ENCODE measurements at places on chromosomes 4 and X.

- DNase-seq, result no peak
Measured at GRCh38 chrX:153862369-153863250, 23.4 kb downstream of the L1CAM start.

DNA sequence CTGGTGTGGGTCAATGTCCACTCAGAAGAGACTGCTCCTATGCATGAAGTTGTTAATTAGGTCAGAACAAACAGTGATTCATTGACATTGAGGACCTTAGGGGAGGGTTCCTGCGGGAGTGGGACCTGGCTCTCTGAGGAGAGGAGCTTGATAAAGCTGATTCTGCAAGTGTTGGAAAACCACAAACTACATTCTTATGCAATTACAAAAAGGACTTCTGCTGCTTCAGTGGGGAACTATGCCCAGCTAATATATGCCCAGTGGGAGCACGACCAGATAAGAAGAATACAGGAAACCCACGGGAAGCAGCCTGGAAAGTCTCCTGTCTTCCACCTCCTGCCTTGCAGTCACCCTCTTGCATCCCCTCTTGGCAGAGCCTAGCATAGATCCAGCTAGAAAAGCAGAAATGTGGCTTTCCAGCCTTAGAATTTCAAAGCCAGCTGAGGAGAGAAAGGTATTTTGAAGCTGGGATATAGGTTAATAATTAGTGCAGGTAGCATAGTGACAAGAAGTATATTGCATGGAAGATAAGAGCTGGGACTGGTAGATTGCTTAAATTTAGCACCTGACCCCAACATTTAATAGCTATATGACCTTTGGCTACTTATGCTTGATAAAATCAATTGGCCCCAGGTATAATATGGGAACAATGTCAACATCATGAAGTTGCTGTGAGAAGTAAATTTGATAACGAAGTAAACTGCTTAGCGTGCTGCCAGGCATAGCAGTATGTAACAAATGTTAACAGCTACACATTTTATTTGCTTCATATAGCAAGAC lies 34.9 kb upstream of the UGT8 start:
- no peak for DNase-seq

DNA sequence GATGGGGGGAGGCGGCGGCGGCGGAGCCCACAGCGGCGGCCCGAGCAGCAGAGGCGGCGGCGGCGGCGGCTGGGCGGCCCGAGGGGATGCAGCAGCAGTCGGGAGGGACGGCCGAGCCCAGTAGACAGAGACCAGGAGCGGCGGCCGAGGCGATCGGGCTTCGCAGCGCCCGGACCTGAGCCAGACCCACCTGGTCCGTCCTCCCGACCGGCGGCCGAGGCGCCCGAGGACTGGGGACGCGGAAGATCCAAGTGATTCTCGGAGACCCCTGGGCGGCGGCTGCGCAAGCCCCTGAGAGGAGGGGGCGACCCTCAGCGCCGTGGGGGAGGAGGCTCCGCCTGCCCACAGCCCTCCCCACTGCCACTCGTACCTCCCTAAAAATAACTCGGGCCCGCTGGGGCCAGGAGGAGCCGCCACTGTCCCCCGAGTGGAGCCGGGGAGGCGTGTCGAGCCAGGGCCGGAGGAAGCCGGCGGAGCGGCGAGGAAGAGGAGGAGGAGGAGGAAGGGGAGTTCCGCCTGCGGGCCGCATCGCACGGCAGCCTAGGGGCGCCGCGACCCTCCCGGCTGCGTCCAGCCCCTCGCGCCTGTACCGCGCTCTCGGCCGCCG lies 608 bp downstream of the RAPGEF2 start:
- peak; percentile 45 for DNase-seq

DNA sequence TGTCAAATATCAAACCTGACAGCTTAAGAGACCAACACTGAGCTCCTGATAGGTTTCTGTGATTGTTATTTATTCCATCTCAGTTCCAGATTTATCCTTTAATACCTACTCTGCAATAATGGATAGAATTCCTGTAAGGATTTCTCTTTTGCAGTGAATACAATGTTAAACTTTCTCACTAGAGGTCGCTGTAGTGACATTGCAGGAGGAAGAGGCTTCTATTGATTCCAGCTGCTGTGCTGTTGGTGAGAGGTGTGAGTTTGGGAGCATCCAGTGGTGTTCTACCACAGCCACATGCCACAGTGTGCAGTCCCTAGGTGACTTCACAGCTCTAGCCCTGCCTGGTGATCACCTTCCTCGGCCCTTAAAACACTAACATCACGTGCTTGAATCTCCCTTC lies 34.6 kb upstream of the DCAF8L2 start:
- DNase-seq, result peak; percentile 3

GRCh38 chr4:109989044-109989443 lies 76.4 kb downstream of the EGF start:
- no peak for DNase-seq

DNA sequence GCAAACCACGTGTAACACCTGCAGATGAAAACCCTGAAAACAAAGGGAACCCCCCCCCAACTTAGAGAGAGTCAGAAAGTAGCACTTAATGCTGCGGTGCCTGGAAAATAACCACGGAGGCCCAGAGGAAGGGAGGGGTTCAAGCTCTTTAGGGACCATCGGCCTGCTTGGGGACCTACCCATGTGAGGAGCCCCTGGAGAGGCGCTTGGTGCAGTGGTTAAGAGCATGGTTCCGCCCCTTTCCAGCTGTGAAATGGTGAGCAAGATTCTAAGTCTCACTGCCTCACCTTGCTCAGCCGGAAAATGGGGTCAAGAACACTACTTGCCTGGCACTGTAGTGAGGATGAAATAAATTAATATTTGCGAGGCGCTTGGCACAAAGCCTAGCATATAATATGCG lies 13.8 kb downstream of the SLC25A5 start:
- DNase-seq, result no peak

GRCh38 chrX:8672176-8672575 lies 59.8 kb downstream of the ANOS1 start:
- DNase-seq, result no peak

- DNase-seq, result peak; percentile 77
Measured at GRCh38 chr4:118034053-118034785, at the start of gene NDST3. TSS of gene NDST3 (plus strand) at chr4:118034486. CDS start at chr4:118053911, 19,425 bp downstream.

DNA sequence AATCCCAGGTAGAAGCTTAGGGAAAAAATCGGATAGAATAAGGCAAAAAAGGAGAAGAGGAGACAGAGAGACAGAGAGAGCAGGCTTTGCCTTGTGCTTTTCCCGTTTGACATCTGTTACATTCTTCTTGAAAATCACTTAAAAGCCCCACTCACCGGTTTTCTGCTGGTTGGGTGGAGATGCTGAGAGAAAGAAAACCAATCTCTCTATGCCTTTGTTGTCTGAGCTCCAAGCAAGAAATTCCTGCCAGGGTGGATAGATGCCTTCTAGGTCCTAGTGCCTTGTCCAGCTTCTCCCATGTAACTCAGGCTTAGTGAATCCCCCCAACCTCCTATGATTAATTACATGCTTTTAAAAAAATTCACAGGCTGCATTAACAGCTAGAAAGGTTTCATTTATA lies at the start of gene DCX:
Gene DCX (minus strand): TSS at position 210 of the 400 bp plus-strand sequence. CDS start 1,794 bp downstream, outside the sequence.
- DNase-seq, result peak; percentile 8

GRCh38 chrX:70826715-70827114 lies 81.8 kb downstream of the TEX11 start:
- peak; percentile 4 for DNase-seq

DNA sequence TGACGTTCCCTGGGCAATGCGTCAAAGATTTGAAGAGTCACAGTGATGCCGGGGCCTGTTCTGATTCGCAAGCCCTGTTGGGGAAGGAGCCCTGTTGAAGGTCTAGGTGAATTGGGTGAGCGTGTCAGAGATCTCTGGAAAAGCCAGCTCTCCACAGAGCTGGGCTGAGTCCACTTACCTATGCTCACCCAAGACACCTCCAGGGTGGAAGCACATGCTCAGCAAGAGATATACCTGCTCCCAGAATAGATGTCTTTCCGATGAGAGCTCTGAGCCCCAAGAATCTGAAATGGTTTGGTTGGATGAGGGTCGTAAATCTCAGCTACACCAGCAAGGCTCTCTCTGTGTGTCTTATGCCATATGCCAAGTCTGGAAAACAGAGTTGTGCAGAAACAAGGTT lies 1.7 kb downstream of the GABRQ start:
- no peak for DNase-seq

DNA sequence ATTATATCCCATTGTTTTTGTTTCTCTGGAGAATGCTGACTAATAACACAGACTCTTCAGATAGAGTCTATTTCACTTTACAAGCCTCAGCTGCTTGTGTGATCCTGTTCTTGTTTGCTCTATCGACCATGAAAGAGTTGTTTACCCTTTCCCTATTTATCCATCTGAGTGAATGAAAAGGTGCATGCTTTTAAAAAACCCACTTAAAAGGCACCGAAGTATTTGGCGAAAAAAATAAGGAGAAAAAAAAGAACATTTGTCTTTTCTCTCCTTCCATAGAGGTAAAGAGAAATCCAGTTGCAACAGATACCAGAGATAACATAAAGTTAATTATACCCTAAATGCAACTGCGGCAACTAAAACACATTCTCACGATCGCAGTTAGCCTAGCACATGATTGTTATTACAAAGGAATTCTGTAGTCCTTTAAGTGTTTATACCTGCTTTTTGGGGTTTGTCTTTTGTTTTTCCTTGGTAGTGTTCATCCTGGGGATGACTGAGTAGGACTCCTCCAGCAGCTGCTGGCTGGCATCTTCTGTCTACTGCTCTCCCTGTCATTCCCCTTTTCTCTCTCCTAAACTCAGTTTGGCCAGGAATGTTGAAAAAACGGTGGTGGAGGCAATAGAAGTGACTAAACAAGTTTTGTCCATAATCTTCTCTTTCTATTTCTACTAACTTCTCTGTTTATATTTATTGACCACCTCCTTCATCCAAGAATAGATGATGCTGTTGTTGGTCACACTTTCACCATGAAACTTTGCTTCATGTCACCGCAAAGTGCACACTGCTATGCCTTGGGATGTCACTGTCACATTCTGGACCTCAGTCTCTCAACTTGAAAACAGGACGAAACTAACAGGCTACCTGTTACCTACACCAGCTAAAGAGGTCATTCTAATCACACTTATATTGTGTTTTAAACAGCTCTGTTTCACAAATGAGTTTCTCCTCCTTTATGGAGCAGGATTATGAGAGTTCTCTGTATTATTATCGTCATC lies 41.9 kb upstream of the FRAS1 start:
- DNase-seq, result no peak

- DNase-seq, result peak; percentile 14
Measured at GRCh38 chr4:95129821-95130311, 372.1 kb downstream of the BMPR1B start.

GRCh38 chrX:150693725-150694574 lies 754 bp downstream of the MTMR1 start:
- no peak for DNase-seq

- no peak for DNase-seq
Measured at GRCh38 chrX:6383917-6384316, 151.0 kb downstream of the VCX3A start.

- DNase-seq, result no peak
Measured at GRCh38 chrX:24412637-24413363, 52.3 kb upstream of the PDK3 start.

GRCh38 chr4:15010038-15010585 lies 7.8 kb downstream of the CPEB2 start:
- DNase-seq, result no peak

DNA sequence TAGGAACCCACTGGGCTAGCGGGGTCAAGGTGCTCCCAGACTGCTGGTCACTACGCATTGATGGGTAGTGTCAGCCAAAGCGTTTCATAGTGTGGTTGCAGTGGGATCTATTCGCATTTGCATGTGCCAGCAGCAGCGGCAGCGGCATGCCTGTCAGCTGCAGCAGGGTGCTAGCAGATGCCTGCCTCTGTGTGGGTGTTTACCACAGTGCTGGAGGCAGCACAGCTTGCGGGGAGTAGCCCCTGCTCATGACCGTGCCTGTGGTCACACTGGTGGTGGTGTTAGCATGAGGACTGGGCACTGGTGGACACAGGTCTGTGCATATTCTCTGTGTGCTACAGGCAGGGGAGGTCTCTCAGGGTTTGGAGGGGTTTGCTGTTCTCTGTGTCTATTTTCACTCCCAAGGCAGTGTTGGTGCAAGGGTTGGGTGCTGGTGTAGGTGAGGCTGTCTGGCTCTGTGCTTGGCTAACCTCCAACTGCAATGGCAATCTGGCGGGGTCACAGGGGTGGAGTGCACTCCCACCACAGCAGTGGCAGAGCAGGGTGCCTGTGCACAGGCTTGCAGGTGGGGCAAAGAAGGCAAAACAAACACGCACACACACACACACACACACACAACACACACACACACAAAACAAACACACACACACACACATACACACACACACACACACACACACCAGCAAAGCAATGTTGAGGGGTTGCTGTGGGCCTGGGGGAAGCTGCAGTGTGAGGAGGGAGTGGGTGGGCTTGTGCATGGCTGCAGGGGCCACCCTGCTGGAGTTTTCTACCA lies 184.4 kb downstream of the GLUD2 start:
- no peak for DNase-seq

- DNase-seq, result no peak
Measured at GRCh38 chrX:39264023-39264422, 462.8 kb downstream of the MID1IP1 start.

DNA sequence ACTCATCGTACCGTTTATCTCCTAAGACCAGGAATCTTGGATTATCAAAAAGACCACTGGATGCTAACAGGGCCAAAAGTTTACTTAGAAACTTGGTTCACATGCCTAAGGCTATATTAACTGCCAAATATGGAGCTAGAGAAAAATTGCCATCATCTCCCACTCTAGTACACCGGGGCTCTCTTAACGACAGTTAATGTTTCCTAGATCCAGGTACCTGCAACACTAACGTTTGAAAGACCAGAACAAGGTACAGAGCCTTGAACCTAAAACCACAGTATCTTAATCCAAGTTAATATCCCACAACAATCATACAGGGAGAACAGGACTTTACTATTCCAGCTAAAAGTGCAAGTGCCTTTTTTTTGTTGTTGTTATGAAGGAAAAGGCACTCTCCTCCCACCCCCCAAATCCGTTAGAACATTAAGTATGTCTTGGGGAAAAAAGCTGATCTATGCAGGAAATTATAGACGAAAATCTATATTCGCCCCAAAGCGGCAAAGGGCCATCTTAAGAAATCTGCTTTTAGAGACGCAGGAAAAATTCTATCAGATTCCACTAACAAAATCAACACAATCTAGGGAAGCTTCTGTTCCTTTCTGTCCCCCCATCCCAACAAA lies 1.3 kb downstream of the G3BP2 start:
- DNase-seq, result no peak

DNA sequence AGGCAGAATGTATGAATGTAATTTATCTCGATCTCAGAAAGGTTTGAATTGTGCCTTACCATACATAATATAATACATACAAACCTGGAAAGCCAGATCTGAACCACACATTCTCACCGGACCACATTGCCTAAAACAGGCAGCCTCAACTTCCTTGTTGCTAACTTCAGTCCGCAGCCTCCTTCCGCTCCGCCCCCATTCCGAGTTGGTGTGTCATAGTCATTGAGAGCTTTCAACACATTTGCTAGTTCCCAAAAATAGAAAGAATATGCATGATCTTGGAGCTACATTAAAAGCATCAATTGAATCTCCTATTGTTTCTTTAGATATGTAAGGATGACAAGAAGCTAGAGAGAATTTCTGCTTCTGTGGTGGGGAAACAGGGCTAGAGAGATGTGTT lies 127.2 kb downstream of the ARHGEF9 start:
- DNase-seq, result no peak

GRCh38 chr4:2457481-2458295 lies 11.2 kb upstream of the RNF4 start:
- DNase-seq, result no peak

GRCh38 chrX:111386615-111387233 lies 25.3 kb downstream of the DCX start:
- no peak for DNase-seq

GRCh38 chr4:109946120-109946519 lies 33.4 kb downstream of the EGF start:
- DNase-seq, result no peak

- DNase-seq, result no peak
Measured at GRCh38 chr4:86294883-86295282, 65.0 kb downstream of the MAPK10 start.

- no peak for DNase-seq
Measured at GRCh38 chrX:15405846-15406245, 21.6 kb upstream of the VEGFD start.
